Stimulated activated effector memory CD8-positive, alpha-beta T cell treated with anti-CD3 and anti-CD28 coated beads, Interleukin-12 subunit alpha, Interleukin-12 subunit beta, amount 100 ng/mL, for 72 hours (primary cell): ENCODE measurements at places on chromosomes 5 and 9.

- DNase-seq: no peak
Observed at GRCh38 chr5:106843812-106844416, 826.8 kb downstream of the EFNA5 start.

DNA sequence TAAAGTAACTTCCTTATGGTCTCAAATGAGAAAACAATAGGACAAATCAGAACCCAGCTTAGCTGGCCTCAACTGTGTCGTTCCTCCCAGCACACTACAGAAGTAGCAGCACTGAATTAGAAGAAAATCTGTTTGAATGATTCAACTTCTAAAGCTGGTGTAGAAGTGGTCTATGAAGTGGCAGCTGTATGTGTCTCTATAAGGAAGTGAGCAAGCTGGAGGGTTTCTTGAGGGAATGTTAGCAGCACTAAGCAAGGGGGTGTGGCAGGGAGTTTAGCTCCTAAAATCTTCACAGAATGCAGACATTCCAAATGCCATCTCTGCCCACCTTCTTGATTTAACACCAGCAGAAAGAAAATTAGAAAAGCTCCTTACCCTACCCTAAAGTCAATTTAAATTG lies 4.1 kb downstream of the KLF9 start:
- no peak for DNase-seq

- DNase-seq: no peak
Observed at GRCh38 chr5:116038817-116039216, 6.5 kb downstream of the ARL14EPL start.

- DNase-seq: no peak
Observed at GRCh38 chr5:151683986-151684588, 2.6 kb downstream of the SPARC start.

GRCh38 chr5:178695556-178695955 lies 34.9 kb downstream of the ZNF354A start:
- no peak for DNase-seq

- DNase-seq: no peak
Observed at GRCh38 chr9:125600194-125600593, 106.8 kb downstream of the MAPKAP1 start.
